ENCODE measurements at places on chromosomes 2 and 18.

DNA sequence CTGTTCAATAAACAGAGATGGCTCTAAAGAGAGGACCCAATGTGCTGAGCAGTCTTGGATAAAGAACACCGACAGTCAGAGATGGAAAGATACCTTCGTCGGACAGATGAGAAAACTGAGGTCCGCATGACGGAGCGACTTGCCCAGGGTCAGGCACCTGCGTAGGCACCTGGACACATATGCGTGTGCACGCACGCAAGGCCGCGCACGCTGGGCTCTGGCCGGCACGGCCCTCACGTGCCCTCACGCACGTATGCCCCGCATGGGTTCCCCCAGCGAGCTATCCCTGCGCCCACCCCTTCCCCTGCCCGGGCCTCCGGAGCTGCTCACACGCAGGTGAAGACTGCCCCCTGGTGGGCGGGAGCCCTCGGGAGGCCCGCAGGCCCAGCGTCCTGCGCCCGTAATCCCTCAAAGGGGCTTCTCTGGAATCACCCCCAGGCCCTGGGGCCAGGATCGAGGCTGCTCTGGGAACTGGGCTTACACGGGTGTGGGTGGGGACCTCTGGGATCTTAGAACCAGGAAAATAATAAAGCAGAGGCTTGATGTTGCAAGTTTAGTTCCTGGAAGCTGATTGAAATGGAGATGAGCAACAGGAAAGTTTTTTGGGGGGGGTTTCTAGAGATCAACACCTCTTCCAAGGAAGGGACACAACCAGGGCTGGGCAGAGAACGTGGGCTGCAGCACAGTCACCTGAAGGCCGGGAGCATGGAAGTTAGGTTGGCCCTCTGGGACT is 246.3 kb downstream of the TNS1 start:
- peak; percentile 78 for DNase-seq

DNA sequence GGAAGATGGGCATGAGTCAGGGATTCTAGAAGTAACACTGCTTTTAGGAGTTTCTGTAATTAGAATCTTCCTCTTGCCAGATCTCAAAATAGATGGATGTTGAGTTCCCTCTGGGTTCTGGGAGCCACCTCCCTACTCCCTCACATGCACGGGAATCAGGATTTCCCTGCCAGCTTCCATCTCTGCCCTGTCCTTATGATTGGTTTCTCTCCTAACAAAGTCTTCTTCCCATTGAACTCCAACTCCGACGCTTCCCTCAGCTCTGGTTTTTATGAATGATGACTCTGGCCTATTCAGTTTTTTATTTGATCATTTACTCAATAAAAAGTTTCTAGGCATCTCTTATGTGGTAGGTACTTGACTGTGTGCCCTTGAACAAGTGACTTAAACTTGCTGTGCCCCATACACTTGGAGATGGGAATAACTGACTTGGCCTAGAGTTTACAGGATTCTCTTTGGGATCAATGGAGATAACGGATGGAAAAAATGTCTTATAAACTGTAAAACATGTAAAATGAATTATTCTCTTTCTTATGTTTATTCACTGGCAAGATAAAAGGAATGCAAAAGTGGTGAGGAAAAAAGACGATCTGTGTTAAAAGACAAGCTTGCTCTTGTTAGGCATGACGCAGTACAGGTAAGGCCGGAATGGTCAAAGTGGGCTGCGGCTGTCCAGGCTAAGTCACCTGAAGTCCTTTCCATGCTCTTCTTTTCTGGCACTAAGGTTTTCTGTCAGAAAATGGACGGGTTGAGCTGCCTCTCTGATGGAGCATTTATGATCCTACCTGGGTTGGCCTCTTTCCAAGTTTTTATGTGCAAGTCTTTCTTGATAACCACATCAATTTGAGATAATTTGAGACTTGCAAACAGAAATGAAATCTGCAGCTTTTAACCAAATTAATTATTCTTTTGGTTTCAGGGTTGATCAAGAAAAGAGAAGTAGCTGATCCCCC is 199.6 kb downstream of the MYCN start:
- DNase-seq = no peak

DNA sequence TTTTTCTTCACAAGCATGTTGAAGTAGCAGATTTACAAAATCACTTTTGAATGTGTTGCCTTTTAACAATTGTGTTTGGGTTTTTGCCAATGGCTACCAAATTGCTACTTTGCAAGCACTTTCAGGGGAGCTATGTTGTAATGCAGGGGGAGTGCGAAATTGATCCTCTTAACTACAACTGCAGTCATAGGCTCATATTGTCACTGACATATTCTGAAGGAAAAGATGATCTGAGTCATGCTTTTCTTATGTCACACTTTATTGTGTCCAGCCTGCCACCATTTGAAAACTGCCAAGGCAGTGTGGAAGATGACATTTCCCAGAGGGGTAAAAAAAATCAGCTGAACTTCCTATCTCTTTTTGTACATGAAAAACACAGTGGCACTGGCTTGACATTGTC is 74.9 kb downstream of the GPD2 start:
- no peak for DNase-seq

DNA sequence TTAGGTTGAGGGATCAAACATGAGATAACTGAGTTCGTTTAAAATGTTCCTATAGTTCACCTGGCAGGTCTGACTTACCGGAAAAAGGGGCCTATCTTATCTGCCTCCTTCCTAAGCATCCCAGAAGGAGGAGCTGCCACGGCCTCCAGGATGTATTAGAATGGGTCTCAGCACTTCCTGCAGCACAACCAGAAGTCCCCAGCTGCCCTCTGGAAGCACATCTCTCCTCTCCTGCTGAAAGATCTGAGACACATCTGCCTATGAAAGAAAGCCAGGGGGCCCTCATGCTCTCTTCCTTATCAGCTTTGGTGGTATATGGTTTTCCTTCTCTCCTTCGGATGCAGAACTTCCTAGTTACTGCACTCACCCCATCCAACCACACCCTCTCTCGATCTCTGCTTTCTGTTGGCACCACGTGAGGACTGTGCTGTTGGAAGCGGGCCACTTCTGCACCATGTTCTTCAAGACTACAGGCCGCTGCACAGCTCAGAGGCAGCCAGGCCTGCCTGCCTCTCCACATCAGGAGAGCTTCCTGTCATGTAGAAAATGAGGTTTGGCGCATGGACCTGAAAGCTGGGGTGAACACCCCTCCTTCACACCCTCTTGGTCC is 6.5 kb downstream of the IGFBP5 start:
- peak; percentile 92 for DNase-seq

DNA sequence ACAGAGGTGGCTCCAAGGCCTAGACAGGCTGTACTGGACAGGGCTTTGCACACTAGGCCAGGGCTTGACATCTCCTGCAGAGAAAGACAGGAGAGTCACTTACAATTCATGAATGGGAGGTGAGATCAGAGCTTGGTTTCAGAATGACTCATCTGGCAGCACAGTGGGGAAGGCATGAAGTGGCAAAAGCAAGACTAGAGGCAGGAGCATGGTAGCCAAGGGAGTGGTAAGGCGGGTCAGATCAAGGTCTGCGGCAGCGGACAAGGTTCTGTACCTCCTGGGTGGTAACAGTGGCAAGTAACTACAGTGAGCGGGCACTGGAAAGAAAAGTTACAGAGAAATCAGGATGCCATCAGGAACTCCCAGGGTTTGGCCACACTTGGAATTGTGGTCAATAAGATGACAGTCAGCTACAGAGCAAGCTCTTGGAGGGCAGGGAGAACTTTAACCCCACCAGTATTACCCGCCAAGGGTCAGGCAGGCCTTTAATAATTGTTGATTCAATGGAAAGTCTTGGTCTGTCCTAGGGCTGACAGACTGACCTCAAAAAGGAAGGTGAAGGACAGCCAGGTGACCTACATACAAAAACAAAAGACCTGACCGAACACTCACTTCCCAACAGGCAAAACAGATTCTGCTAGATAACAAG is 5.7 kb downstream of the MCFD2 start:
- DNase-seq = peak; percentile 8

- DNase-seq = no peak
Measured at GRCh38 chr2:68284896-68285295, 32.6 kb upstream of the PPP3R1 start.

DNA sequence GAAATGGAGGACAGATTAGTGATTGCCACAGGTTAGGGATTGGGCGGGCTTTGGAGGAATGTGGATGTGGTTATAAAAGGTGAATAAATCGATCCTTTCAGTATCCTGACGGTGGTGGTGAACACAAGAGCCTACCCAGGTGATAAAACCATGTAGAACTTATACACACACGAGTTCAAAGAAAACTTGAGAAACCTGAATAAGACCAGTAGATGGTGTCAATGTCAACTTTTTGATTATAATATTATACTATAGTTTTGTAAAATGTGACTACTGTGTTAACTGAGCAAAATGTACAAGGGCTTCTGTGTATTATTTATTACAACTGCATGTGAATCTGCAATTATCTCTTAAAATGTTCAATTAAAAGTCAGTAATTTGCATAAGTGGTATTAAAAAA is 136.3 kb downstream of the ERBB4 start:
- DNase-seq = no peak

DNA sequence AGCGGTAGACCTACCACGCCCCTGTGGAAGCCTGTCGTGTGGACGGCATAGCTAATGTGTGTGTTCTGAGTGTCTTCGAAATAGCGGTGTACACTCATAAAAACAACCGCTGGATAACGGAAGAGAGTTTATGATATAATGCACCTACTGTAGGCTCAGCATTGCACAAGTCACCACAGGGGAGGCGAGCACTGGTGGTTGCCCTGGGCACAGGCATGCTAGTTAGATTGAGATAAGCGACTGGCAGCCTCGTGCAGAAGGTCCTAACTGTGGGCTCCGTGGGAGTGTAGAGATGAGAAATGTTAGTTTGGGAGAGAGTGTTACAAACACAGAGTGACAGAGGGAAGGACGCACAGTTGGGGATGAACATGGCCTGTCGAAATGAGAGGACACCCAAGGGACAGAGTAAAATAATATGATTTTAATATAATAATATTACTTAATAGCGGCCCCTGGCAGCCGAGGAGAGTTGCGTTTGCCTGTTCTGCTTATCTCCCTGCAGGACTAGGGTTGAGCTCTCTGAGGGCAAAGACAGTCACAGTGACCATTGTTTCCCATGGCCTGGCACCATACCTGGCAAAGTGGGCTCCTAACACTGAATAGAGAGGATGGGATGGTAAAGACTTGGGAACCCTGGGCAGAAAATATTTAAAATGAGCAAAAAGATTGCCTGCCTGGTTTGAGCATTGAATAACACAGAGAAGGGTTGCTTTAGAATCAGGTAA is 204.2 kb downstream of the GBX2 start:
- no peak for DNase-seq

DNA sequence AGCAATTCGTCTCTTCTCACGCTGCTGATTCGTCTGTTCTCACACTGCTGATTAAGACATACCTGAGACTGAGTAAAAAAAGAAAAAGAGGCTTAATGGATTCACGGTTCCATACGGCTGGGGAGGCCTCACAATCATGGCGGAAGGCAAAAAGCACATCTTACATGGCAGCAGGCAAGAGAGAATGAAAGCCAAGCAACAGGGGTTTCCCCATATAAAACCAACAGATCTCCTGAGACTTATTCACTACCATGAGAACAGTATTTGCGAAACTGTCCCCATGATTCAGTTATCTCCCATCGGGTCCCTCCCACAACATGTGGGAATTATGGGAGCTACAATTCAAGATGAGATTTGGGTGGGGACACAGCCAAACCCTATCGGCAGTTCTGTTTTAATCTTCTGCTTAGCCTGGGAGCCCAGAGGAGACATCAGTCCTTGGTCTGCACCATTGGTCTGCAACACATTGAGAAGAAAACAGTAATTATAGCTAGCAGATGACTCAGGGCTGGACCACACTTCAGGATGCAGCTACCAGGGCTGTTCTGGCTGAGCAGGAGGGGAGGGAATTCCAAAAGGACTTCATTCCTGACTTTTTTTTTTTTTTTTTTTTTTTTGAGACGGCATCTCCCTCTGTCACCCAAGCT is 69.4 kb downstream of the CABLES1 start:
- DNase-seq = no peak

DNA sequence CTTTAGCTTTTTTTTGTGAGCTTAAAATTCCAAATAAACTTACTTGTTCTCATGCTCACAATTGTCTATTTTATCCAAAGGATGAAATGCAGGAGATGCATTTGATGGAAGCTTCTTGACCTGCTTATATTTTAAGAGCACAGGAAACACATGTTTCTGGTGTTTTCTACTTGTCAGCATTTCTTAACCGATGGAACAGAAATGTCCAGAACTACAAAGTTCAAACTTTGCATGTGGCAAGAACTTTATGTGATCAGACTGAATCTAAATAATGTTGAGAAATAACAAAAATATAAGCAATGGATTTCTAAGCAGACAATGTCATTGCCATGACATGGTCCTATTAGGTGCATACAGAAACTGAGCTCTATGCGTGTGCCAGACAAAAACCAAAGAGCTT is 9.9 kb upstream of the CTLA4 start:
- DNase-seq = no peak

DNA sequence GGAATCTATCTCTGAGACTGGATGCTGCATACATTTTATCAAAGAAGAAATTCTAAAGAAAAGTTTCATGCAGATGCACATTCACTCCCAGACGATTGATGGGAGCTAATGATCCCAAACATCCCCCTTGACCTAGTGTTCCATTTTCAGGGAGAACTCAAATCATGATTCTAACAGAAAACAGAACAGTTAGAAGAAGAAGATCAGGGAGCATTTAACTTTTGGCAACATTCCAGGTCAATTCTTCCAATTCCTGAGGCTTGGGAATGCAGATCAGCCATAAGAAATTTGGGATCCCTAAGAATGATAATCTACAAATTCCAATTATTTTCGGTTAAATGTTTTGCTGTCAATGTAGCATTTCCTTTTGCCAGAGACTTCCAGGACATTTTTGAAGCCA is 96.6 kb downstream of the CPO start:
- DNase-seq = no peak

DNA sequence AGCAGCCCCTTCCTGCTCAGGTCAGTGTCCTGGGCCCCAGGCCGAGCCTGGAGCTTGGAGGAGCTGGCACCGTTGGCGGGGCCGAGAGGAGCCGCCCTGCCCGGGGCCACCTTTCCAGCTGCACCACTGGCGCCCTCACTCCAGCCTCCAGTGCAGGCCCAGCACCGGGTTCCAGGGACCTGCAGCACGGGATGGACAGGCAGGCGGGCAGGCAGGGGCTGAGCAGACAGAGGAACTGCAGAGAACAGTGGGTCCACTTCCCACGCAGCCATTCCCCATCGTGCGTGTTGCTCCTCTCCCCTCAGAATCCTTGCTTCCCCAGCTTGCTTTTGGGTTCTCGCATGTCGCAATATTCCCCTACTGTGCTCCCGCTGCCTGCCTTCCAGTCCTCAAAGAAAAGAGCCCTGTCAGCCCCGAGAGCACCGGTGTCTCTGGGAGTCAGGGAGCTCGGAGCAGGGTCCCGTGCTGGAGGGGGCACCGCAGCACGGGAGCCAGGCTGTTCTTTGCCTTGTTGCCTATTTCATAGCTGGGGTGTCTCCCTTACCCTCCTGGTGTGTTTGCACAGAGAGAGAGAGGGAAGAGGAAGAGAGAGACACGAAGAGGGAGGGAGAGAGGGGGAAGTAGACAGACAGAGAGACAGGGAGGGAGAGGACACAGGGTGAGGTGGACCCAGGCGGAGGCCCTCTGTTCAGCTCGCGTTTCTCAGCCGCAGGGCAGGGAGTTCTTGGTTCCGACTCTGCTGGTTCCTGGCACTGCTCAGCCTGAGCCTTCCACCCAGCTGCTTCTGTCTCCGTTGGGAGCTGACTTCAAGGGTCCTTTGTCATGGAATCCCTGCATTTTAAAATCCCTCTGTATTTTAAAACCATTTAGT is 126.0 kb downstream of the MBP start:
- DNase-seq = no peak

Data from thyroid gland (tissue), 4 donors.